ENCODE measurements at places on chromosomes 4 and X.

DNA sequence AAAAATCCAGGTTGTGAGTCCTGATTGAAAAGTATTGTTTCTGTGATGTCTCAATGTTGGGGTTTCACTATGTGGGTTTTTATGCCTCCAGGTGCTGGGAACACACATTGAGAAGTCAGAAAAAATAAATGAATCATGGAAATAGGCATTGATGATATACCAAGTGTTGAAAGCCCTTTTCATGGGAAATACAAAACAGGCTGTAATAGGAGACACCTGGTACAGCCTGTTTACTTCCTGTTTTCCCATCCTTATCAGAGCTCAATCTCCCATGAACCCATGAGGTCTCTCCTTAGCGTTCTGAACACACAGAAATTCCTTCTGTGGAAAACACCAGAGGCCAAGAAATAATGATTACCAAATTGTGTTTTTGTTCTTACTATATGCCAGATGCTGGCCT lies 106.3 kb upstream of the BOD1L1 start:
- DNase-seq = no peak

- no peak for DNase-seq
These were observed 29.3 kb upstream of the REPS2 start for GRCh38 chrX:16917120-16917519.

GRCh38 chr4:120037411-120037810 lies 29.2 kb downstream of the MAD2L1 start:
- no peak for DNase-seq

GRCh38 chr4:95095348-95095974 lies 337.7 kb downstream of the BMPR1B start:
- DNase-seq = no peak

DNA sequence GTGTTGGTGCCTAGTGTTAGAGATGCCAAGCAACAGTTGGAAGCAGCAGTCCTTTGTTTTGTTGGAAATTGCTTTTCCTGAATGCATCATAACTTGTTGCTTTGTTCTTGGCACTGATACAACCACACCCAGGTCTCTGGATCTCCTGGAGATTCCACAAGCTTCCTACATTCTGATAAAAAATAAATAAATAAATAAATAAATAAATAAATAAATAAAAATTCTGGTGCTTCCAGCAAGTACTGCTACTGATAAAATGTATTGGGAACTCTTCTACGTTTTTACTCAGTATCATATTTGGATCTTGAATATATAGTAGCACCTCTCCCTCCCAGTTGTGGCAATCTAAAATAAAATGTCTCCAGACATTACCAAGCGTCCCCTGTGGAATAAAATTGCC lies 62.7 kb upstream of the GRID2 start:
- DNase-seq = no peak

DNA sequence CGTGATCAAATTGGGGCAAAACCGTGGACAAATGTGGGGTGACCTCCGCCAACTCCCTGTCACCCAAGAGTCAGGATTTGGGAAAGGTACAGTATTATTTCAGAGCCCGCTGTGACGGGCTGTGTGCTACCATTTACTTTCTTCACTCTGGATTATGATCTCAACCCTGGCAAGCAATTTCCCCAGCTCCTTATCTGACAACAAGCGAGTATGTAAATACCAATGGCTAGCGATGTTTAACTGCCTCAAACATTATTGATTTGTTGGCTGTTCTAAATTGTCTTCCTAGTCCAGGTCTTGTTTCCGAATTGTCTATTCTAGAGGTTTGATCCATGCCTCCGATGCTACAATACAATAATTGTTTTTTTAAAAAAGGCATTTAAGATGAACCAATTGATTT lies 17.7 kb upstream of the PITX2 start:
- no peak for DNase-seq

DNA sequence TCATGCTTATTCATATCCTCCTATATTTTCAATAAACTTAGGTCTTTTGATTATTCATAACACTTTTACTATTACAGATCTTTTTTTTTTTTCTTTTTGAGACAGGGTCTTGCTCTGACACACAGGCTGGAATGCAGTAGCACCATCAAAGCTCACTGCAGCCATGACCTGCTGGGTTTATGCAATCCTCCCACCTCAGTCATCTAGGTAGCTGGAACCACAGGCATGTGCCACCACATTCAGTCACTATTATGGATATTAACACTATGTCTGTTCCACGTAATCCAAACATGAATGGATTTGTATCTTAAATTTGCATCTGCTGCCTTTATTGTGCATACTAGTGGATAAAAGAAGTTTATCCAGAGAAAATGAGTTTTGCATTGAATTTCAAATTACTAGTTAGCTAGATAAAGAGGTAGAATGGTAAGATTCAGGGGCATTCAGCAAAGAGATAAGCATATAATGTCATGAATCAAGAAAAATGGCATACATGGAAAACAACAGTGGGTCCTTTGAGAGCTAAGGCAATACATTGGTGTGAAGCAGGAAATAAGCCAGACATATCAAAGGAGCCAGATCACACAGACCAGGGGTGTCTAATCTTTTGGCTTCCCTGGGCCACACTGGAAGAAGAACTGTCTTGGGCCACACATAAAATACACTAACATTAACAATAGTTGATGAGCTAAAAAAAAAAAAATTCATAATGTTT lies 13.9 kb downstream of the ANAPC10 start:
- DNase-seq = no peak

DNA sequence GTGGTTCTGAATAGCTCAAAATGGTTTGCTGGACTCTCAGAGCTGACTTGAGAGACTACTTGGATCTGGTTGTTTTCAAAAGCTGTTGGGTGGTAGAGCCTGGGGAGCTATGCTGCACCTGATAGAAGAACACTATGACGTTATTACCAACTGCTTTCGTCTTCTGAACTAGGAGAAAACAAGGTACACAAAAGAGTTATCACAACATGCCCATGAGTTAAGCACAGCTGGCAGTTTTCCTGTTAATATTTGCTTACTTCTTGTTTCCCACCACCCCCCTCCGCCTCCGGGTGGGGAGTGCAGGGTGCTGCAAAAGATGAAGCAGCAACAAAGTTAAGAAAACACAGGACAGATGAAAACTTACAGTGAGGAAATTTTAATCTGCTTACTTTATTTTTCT lies 69.1 kb downstream of the RASL11B start:
- DNase-seq = no peak

DNA sequence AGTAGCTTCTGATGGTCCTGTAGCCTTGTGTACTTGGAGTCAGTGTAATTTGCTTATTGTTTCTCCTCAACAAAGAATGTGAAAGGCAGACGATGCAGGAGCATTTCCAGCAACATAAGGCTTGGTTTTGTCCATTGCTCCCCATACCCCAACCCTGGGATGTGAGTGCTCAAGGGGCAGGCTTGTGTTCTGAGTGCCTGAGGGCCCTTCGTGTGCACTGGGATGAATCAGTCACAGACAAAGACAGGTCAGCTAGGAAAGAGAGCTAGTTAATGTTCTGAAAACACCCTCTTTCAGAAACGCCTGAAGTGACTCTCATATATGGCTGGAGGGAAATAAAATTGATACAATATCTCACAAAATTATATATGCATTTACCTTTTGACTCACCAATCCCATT lies 59.1 kb downstream of the PRPS1 start:
- DNase-seq = no peak

DNA sequence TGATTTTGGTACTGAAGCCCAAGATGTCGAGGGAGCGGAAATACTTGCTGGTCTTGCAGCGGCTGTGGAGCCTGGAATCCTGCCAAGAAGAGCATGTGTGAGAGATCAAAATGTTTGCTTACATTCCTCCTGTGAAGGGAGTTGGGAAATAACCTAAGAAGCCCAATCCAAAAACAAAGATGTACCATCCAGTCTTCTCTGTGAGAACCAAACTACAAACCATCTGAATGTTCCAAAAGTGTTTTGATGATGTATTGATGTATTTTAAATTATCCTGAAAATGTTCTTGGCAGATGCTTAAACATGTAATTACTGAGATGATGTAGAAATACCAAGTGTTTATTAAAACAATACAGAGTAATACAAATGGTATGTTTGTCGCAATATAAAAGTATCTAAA lies 10.1 kb upstream of the ADH1A start:
- DNase-seq = no peak

- DNase-seq = no peak
These were observed 61.7 kb upstream of the GUCY1A1 start for GRCh38 chr4:155604718-155605626.

DNA sequence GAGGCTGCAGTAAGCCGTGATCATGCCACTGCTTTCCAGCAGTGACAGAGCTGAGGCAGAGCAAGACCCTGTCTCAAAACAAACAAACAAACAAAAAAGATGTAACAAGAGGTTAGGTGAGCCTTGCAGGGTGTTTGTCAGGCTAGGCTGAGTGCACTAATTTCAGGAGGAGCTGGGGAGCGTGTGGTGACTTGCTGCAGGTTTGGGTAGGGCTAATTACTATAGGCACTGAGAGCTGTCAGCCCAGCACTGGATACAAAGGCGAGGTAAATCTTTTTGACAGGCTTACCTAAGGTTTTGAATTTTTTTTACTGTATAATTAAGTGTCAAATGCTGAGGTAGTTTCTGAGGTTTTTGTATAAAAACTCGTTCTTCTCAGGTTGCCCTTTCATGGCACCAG lies 29.8 kb upstream of the SH3D19 start:
- no peak for DNase-seq

Measured in stimulated activated CD4-positive, alpha-beta T cell treated with anti-CD3 and anti-CD28 coated beads, Interleukin-4, amount 100 ng/mL, for 4 hours (primary cell).